ENCODE measurements at places on chromosomes 6 and 20. TPM values are rescaled to one million over a fixed set of nuclear protein-coding genes. Genes with fewer than 3 reads are reported as not detected.

C20orf144 gene
- total RNA-seq = 0.29 TPM

HLA-DRA gene
- 242 TPM for total RNA-seq

CNBD2 gene
- 2.2 TPM for total RNA-seq

TOMM6 gene
- total RNA-seq = 194 TPM
